K562 (cell line): ENCODE measurements at places on chromosomes 11 and 22. TPM values are rescaled to one million over a fixed set of nuclear protein-coding genes. Genes with fewer than 3 reads are reported as not detected.

GRCh38 chr22:32034275-32034674 lies 8.8 kb upstream of the SLC5A1 start:
- H3K4me3 ChIP-seq: no peak overlapping the region
- no peaks in the 10 kb centered on the region for H3K4me1 ChIP-seq
- no peak for DNase-seq
- H3K27ac ChIP-seq: no peak overlapping the region
- H3K36me3 ChIP-seq: no peaks in the 10 kb centered on the region
- H3K27me3 ChIP-seq: no peaks in the 10 kb centered on the region

The TREH gene
- not detected in 2 replicates for total RNA-seq

- no peaks in the 10 kb centered on the region for H3K36me3 ChIP-seq
- no peak overlapping the region for H3K27ac ChIP-seq
- peaks cover 3% of the 10 kb centered on the region; the same call in 1 of the 2 replicates for H3K4me1 ChIP-seq
- DNase-seq: no peak
- H3K27me3 ChIP-seq: peaks cover 45% of the 10 kb centered on the region
Observed at GRCh38 chr11:119626197-119626841, 102.7 kb downstream of the NECTIN1 start.

- H3K27ac ChIP-seq: no peak overlapping the region
- H3K27me3 ChIP-seq: peaks cover 3% of the 10 kb centered on the region; the same call in 2 of the 3 replicates
- no peaks in the 10 kb centered on the region; the same call in 2 of the 3 replicates for H3K4me1 ChIP-seq
- no peak overlapping the region for H3K4me3 ChIP-seq
- H3K36me3 ChIP-seq: no peaks in the 10 kb centered on the region
- DNase-seq: no peak
Observed at GRCh38 chr22:37340331-37341262, 58.3 kb downstream of the CYTH4 start.

The SNX32 gene
- not detected in 2 replicates for total RNA-seq

The OTOG gene
- not detected in 2 replicates for total RNA-seq

DNA sequence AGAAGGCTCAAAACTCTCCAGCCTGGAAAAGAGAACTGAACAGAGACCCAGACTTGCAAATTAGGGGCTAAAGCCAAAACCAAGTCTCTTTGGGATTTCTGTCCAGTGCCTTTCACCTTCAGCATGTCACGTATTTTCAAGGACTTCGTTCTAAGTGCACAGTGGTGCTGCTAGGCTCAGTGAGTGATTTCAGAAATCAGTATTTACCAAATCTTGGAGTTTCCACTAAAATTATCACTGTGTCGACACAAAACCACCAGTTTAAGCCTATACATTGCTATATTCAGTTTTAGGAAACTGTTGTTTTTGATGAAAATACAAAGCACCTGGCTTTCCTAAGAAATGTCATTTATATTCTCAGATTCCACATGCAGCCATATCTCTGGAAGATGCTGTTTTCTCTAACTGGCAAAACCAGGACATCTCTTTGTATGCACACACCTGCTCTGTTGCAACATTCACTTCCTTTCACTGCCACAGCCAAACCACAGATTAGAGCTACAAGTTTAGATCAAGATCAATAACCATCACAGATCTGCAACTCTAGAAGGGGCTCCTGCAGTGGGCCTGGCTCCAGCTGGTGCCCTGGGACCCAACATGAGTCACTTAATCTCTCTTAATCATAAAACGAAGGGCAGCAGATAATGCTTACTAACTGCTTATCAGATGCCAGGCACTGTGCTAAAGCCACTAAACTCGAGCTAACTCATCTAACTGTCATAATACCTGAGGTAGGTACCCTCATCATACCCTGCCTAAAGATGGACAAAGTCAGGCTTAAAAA lies 22.3 kb downstream of the SMCO4 start:
- no peaks in the 10 kb centered on the region; the same call in 2 of the 3 replicates for H3K36me3 ChIP-seq
- H3K4me1 ChIP-seq: peaks cover 5% of the 10 kb centered on the region; the same call in 2 of the 3 replicates
- DNase-seq: no peak
- no peaks in the 10 kb centered on the region for H3K27me3 ChIP-seq

The STIP1 gene
- 346 and 350 TPM in 2 replicates for total RNA-seq

The SYT7 gene
- total RNA-seq: 0.47 and 0.51 TPM in 2 replicates

GRCh38 chr11:60633645-60634044 lies 65.8 kb upstream of the MS4A8 start:
- no peak for DNase-seq
- H3K27me3 ChIP-seq: no peaks in the 10 kb centered on the region
- H3K27ac ChIP-seq: no peak overlapping the region
- H3K4me1 ChIP-seq: no peaks in the 10 kb centered on the region
- no peak overlapping the region for H3K4me3 ChIP-seq

The VPREB3 gene
- 0.71 TPM in 1 of 2 replicates, not detected in the other for total RNA-seq

The F2 gene
- total RNA-seq: 0.16 and 0.22 TPM in 2 replicates

The KDM4D gene
- 0.74 and 1.1 TPM in 2 replicates for total RNA-seq

The KRTAP5-10 gene
- not detected in 2 replicates for total RNA-seq

The CADM1 gene
- 0.22 and 0.42 TPM in 2 replicates for total RNA-seq

GRCh38 chr22:19654338-19654987 lies 59.8 kb upstream of the SEPTIN5 start:
- DNase-seq: no peak
- H3K27me3 ChIP-seq: peaks cover 5% of the 10 kb centered on the region; the same call in 2 of the 3 replicates
- H3K36me3 ChIP-seq: no peaks in the 10 kb centered on the region
- no peak overlapping the region for H3K4me3 ChIP-seq

The NRGN gene
- 6.8 and 7.8 TPM in 2 replicates for total RNA-seq

The OR52A5 gene
- total RNA-seq: not detected in 2 replicates

The TSSK2 gene
- total RNA-seq: not detected in 2 replicates

GRCh38 chr11:8209208-8209807 lies 40.5 kb upstream of the RIC3 start:
- peaks cover 4% of the 10 kb centered on the region; the same call in 2 of the 3 replicates for H3K27me3 ChIP-seq
- H3K4me1 ChIP-seq: peaks cover 22% of the 10 kb centered on the region
- DNase-seq: peak; percentile 75
- H3K27ac ChIP-seq: no peak overlapping the region
- no peaks in the 10 kb centered on the region for H3K36me3 ChIP-seq

DNA sequence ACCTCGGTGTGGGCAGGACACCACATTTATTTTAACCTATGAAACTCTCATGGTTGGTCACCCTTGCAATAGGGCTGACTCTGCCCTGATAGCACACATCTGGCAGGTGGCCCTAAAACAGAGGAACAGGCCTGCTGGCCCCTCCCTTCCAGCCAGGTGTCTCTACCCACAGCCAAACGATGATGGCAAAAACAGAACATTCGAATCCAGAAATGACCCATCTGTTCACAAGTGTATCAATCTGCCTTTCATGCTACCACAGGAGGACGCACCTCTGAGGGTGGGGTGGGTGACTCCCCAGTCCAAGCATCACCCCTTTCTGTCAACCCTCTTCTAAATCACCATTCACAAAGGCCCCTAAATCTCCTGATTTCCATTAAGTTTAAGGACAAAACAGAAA lies 118.1 kb downstream of the ETS1 start:
- no peaks in the 10 kb centered on the region for H3K27me3 ChIP-seq
- H3K4me1 ChIP-seq: no peaks in the 10 kb centered on the region
- H3K27ac ChIP-seq: no peak overlapping the region
- no peaks in the 10 kb centered on the region for H3K36me3 ChIP-seq
- no peak overlapping the region for H3K4me3 ChIP-seq
- DNase-seq: no peak

GRCh38 chr11:113465786-113466185 lies 9.4 kb downstream of the DRD2 start:
- no peak overlapping the region for H3K27ac ChIP-seq
- no peak overlapping the region for H3K4me3 ChIP-seq
- no peaks in the 10 kb centered on the region for H3K36me3 ChIP-seq
- no peaks in the 10 kb centered on the region for H3K27me3 ChIP-seq
- no peaks in the 10 kb centered on the region for H3K4me1 ChIP-seq

The CYTH4 gene
- total RNA-seq: 0.58 and 0.75 TPM in 2 replicates

The OR5M10 gene
- total RNA-seq: not detected in 2 replicates

The SLC43A1 gene
- total RNA-seq: 41.8 and 42.9 TPM in 2 replicates

The SMIM35 gene
- not detected in 2 replicates for total RNA-seq

- DNase-seq: no peak
- no peak overlapping the region for H3K27ac ChIP-seq
- no peaks in the 10 kb centered on the region for H3K36me3 ChIP-seq
- no peak overlapping the region for H3K4me3 ChIP-seq
- peaks cover 3% of the 10 kb centered on the region; the same call in 2 of the 3 replicates for H3K27me3 ChIP-seq
Observed at GRCh38 chr11:45724153-45724552, 58.7 kb upstream of the CHST1 start.

DNA sequence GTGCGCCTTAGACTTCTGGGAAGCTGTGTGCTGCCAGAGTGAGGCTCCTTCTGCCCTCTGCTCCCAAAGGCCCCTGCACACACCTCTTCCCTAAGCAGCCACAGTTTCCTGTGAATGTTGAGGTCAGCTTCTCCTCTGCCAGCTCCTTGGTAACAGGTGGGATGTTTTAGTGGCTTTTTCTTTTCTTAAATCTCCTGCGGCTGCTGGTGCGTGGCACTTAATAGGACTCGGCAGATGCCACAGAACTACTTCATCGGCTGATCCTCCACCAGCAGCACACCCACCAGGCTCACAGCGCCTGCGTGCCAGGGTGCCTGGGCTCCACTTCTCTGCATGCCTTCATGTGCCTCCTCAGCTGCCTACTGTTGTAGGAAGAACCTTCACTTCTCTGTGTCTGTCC lies 87.8 kb downstream of the RCN1 start:
- H3K27ac ChIP-seq: no peak overlapping the region
- no peaks in the 10 kb centered on the region for H3K27me3 ChIP-seq
- no peak for DNase-seq
- no peaks in the 10 kb centered on the region for H3K4me1 ChIP-seq
- no peaks in the 10 kb centered on the region for H3K36me3 ChIP-seq

GRCh38 chr11:115316696-115317095 lies 187.5 kb downstream of the CADM1 start:
- DNase-seq: no peak
- no peak overlapping the region for H3K4me3 ChIP-seq
- no peaks in the 10 kb centered on the region for H3K36me3 ChIP-seq
- H3K4me1 ChIP-seq: no peaks in the 10 kb centered on the region
- no peaks in the 10 kb centered on the region for H3K27me3 ChIP-seq
- no peak overlapping the region for H3K27ac ChIP-seq

DNA sequence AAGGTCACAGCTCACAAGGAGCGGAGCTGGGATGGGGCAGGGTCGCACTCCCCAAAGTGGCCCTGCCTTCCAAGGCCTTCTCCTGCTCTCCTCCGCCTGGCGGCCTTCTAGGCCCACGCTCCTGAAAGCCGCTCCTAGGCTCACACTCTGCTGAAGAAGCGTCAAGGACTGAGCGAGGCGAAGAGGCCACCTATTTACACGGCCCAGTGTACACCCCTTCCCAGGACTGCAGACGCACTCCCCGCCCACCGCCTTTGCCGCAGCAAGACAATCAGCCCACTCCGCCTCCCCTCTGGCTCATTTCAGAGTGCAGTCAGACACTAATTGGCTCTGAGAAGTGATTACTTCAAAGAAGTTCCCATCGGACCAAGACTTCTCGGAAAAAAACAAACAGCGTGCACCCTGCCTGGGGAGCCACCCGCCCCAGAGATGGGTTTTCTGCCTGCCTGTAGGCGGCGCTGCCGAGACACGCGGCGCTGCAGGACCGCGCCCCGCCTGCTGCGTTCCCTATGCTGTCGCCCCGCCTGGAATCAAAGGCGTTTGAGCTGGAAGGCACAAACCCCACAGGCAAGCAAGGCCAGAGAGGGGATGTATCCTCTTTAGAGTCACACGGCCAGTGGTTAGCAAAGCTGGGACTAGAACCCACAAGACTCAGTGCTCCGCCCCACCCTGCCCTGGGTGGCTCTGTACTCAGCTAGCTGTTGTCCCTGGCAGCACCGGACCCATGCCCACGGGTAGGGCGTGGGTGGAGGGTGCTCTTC lies 414.8 kb downstream of the BUD13 start:
- H3K4me1 ChIP-seq: no peaks in the 10 kb centered on the region
- no peak overlapping the region for H3K27ac ChIP-seq
- no peak overlapping the region for H3K4me3 ChIP-seq
- H3K36me3 ChIP-seq: no peaks in the 10 kb centered on the region
- H3K27me3 ChIP-seq: peaks cover 46% of the 10 kb centered on the region
- DNase-seq: peak; percentile 68

- H3K27me3 ChIP-seq: no peaks in the 10 kb centered on the region
- no peak overlapping the region for H3K27ac ChIP-seq
- no peaks in the 10 kb centered on the region for H3K36me3 ChIP-seq
- no peaks in the 10 kb centered on the region for H3K4me1 ChIP-seq
Observed at GRCh38 chr11:42098075-42098474, 638.6 kb upstream of the LRRC4C start.
